Central memory CD8-positive, alpha-beta T cell (primary cell): ENCODE measurements at places on chromosomes 6 and 20.
A peak's percentile ranks its signal among the peaks of the same experiment; 100 is the strongest.

DNA sequence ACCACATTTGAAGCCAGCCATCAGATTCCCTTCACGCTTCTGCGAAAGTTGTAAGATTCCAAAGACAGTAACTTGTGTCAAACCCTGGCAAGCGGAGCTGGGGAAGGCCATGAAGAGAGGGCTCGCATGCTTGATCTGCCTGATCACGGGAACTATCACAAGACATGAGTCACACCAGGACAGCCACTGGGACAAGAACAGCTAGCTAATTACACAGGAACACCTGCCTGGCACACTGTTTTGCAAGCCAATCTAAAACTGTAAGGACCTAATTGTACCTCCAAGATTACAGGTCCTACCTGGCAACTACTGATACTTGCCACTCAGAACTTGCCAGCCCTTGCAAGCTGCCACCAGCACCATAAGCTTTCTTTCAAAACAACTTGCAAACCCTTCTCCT lies 289.3 kb downstream of the KIF16B start:
- no peak for DNase-seq

GRCh38 chr6:34645627-34646026 lies 50.9 kb downstream of the ILRUN start:
- DNase-seq: no peak

- no peak for DNase-seq
These were observed 544.0 kb upstream of the AGPAT4 start for GRCh38 chr6:161817881-161818280.

- no peak for DNase-seq
These were observed 80.8 kb upstream of the MPC1 start for GRCh38 chr6:166463359-166464067.

- DNase-seq: no peak
These were observed 45.0 kb downstream of the GNAS start for GRCh38 chr20:58897488-58897887.

- DNase-seq: no peak
These were observed 783.0 kb downstream of the TENT5A start for GRCh38 chr6:80969439-80969838.

DNA sequence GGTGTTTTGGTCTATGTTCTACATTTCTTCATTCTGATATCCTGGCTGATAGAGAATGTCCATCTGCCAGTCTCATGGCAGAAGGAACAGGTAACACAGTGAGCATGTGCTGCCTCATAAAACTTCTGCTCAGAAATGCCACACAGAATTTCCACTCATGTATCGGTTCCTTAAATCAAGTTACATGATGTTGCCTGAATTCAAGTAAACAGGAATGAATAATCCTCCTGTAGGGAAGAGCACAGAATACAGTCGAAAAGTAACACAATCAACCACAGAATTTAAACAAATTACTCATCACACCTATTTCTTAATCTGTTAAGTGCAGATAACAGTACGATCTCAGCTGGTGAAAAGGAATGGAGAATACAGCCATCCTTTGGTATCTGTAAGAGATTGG lies 74.7 kb downstream of the FAM217A start:
- DNase-seq: no peak

DNA sequence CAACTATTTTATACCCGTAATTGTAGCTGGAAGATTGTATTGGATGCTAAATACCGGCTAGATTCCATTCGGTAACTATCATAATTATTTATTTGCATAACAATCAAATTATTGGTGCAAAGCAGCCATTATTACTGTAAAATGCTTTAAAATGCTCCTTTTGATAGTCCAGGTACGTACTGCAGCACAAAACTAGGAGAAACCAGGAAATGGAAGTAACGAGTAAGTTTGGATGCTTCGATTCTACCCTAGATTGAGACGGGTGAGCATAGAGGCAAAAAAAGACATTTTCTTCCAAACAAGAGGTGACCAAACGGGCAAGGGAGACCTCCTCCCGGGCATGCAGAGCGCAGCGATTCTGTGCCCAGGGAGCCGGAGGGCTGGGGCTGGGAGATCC lies 469 bp upstream of the XRN2 start:
- no peak for DNase-seq

GRCh38 chr20:63235399-63235983 lies at the start of gene BIRC7:
TSS of gene BIRC7 (plus strand) at chr20:63235905. CDS start at chr20:63236097, 192 bp downstream.
- no peak for DNase-seq

- DNase-seq: peak; percentile 28
These were observed 5.1 kb downstream of the KCNS1 start for GRCh38 chr20:45095805-45096238.

DNA sequence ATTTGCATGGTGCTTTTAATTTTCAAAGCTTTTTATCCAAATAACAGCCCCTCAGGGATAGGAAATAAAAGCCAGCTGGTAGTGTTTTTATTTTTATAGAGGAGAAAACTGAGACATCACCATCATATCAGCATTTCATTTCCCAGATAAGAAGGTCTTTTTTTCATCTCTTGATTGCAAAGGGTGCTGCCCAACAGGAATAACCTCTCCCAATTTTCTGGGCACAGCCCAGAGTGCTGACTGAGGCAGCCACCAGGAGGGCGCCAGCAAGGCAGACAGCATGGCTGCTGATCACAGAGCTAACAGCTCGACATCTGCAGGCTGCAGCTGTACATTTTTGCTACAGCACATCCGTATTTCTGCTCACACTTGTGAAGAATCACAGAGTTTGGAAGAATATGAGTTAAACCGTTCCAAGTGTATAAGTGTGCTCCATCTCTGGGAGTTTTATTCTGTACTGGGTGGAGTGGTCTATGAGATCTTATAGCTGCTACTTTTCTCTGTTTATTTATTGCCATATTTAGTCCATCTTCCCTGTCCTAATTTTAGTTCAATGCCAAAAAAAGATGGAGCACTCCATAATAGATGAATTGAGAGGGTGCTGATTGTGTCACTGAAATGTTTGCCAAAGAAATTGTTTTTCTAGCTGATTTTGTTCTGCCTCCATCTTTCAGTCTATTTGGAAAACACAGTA lies 85.5 kb upstream of the C20orf144 start:
- no peak for DNase-seq

DNA sequence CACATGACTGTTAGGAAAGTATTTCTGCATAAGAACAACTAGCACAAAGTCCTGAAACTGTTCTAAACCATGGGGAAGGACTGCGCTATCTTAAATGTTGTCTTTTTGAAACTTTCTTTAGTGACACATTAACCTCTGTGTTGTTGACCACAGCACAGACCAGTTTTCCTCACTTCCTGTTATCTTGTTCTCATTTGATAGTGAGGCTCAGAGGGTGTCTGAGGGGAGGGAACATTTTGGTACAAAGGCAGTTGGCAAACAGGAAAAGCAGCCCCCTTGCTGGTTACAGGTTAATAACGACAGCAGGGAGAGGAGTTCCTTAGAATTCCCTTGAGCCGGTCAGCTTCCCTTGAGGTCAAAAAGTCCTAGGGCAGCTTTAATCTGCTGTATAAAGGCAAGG lies 143.5 kb upstream of the BMP2 start:
- DNase-seq: no peak

DNA sequence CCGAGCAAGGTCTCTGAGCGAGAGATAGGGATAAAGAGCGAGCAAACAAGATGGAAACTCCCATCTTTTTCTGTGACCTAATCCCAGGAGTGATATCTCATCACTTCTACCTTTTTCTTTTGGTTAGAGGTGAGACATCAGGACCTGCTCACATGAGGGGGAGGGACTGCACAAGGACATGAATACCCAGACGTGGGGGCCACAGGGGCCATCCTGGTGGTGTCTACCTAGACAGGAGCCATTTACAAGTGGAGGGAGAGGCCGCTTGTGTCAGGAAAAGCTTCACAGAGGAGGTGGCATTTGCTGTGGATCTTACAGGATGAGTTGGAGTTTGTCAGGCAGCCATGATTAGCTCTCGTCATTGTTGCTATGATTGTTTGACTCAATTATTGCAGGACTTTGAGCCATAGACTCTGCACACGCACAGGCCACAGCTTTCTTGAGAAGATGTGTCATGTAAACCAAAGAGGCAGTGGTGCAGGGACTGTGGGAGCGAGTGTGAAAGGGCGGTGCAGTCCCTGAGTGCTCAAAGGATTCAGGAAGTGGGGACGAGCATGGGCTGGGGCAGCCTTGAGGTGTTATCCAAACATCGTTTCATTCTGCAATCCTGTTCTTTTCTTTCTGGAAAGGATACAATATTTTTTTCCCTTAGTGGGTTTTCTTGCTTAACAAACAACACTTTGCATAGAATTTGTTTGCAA lies 7.7 kb downstream of the NPEPL1 start:
- DNase-seq: no peak

GRCh38 chr6:73604461-73604860 lies 49.3 kb downstream of the SLC17A5 start:
- DNase-seq: no peak

DNA sequence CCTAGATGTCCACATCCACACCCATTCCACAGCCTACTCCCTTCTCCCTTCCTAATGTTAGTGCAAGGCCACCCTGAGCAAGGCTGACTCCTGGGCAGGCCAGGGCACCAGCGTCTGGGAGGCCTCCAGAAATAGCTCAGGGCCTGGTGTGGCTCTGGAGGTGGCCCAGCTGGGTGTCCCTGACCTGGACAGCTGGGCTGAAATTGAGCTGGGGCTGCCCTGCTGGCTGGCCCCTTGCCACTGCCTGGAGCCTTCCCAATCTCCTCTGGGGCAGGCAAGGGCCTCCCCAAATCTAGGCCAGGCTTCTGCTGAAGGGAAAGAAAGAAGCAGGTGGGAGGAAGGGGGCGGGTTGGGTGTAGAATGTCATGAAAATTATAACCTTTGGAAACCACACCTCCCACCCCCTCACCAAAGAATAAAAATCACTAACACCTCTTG lies 2.1 kb downstream of the FAM110A start:
- no peak for DNase-seq

- DNase-seq: no peak
These were observed 82.1 kb downstream of the TINAG start for GRCh38 chr6:54390362-54390761.

DNA sequence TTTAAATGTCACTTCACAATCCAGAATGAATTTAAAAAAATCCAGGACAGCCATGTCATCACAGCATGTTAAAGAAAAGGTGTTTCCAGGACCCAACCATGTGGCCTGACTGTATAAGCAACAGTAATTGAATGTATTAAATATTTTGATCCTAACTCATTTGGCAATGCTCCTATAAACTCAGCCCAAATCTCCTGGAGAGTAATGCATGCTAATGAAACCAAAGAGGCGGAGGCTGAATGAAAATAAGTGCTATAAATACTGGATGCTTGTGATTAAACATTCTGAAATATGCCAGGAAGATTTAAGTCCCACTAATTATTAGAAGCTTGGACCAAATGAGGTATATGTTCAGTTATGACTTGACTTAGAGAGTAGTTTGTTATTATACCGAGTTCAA lies 486.8 kb downstream of the FRK start:
- no peak for DNase-seq

- no peak for DNase-seq
These were observed 29.5 kb upstream of the ARID1B start for GRCh38 chr6:156747715-156748114.

- no peak for DNase-seq
These were observed 145.6 kb upstream of the MANEA start for GRCh38 chr6:95431637-95432228.

GRCh38 chr6:152241013-152241766 lies 396.0 kb downstream of the SYNE1 start:
- no peak for DNase-seq

DNA sequence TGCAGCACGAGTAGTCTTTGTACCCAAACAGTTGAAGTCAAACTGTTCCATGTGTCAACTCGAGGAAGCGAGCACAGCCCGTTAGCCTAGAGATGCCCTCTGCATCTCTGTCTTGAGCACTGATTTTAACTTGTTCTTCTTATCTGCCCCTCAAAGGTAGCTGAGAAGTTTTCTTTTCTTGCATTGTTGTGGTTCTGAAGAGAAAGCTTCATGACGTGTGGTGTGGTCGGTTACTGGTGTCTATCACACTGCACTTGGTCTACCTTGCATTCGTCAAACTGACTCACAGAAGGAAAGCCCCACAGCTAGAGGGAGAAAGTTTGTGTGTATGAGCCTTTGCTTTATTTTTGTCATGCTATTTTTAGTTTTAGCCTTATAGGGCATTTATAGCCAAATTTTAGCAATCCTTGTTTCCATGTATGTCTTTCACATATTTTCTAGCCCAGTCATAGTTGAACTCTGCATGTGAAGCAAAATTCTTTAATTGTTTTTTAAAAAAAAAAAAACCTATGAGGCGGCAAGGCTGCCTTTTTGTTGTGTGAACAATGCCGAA lies 115.1 kb downstream of the JAG1 start:
- peak; percentile 31 for DNase-seq

GRCh38 chr20:31920275-31920855 lies 31.5 kb downstream of the PDRG1 start:
- no peak for DNase-seq

GRCh38 chr20:14570811-14571210 lies 233.4 kb upstream of the FLRT3 start:
- no peak for DNase-seq

GRCh38 chr6:127131772-127132376 lies 13.4 kb downstream of the RSPO3 start:
- DNase-seq: no peak

DNA sequence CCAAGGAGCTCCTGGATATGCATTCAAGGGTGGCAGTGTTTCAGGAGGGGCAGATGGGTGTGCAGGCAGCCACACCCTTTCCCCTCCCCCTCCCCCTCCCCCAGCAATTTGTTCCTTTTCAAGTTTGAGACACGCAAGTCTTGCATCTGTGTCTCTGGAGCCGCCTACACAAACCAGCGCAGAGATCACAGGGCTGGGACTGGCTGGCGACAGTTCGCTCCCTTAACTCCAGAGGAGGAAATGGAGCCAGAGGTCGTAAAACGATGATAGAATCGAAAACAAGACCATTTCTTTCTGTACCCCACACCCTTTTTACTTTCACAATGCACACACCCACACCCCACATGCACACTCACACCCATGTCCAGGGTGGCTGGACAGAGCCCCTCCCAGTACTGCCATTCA lies 163.1 kb downstream of the LY86 start:
- no peak for DNase-seq

DNA sequence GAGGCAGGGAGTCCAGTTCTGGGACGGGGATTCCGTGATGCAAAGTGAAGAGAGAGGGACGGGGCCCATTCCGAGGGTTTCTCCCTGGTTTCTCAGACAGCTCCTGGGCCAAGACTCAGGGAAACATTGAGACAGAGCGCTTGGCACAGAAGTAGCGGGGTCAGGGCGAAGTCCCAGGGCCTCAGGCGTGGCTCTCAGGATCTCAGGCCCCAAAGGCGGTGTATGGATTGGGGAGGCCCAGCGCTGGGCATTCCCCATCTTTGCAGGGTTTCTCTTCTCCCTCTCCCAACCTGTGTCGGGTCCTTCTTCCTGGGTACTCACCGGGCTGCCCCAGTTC lies 35.9 kb upstream of the HLA-G start:
- no peak for DNase-seq

DNA sequence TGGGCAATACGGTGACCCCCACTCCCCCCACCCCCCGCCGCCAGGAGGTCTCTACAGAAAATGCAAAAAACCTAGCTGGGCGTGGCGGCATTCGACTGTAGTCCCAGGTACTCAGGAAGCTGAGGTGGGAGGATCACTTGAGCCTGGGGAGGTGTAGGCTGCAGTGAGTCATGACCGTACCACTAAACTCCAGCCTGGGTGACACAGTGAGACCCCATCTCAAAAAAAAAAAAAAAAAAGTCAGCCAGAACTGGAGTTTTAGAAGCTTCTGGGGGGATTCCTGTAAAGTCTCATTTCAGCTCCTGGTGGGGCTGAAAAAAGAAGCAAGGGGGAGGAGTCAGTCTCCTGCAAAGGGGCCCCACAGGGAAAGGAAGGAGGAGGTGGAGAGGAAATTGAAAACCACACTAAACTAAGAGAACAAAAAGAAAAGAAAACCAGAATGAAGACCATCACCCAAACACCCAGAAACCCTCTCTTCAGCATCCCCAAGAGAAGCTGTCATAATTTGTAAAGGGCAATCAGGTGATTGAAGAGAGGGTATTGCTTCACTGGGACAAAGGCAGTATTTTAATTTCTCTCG lies 50.4 kb downstream of the NOL4L start:
- DNase-seq: no peak
